ENCODE measurements at places on chromosomes 13 and 19.

GRCh38 chr13:110334256-110334655, 27.2 kb downstream of the COL4A2 start:
- no peak for DNase-seq

- DNase-seq, result peak; percentile 94
Measured at GRCh38 chr13:105202354-105202753, 1333.1 kb downstream of the EFNB2 start.

GRCh38 chr19:30070968-30071632, 129.1 kb downstream of the URI1 start:
- no peak for DNase-seq

DNA sequence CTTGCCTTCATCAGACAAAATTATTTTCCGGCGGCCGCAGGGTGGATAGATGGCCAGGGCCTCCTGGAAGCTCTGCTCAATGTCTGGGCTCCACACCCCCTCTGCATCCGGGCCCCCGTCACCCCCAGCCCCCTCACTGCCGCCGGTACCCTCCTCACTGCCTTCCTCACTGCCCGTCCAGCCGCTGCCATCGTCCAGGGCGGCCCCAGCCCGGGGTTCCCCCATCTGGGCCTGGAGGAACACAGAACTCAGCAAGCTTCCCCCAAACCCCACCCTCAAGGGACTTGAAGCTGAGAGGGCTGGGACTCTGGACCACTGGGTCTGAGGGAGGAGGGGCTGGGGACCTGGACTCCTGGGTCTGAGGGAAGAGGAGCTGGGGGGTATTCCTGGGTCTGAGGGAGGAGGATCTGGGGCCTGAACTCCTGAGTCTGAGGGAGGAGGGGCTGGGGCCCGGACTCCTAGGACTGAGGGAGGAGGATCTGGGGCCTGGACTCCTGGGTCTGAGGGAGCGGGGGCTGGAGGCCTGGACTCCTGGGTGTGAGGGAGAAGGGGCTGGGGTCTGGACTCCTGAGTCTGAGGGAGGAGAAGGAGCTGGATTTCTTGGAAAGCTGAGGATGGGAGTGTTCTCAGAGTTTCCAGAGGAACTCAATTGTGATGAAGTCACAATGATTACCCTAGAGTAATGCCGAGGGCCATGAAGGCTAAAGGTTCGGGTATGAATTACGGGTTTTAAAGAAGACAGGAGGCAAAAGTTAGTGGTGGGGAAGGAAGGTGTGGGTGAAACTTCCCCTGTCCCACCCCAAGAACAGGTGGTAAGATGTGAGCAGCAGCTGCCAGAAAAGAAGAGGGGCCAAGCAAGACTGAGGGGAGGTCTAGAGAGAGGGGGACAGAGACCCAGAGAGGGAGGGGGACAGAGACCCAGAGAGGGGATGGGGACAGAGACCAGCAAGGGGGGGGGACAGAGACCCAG, 2.1 kb downstream of the TEAD2 start:
- no peak for DNase-seq

- DNase-seq, result no peak
Measured at GRCh38 chr13:28537171-28537570, 42.2 kb upstream of the FLT1 start.

GRCh38 chr19:38729653-38730469, 14.4 kb downstream of the CAPN12 start:
- no peak for DNase-seq

Measured in pons (tissue), 1 donor.